ENCODE measurements at places on chromosomes 5 and 9.

GRCh38 chr9:3578786-3579185 is 53.0 kb upstream of the RFX3 start:
- peak; percentile 33 for DNase-seq

DNA sequence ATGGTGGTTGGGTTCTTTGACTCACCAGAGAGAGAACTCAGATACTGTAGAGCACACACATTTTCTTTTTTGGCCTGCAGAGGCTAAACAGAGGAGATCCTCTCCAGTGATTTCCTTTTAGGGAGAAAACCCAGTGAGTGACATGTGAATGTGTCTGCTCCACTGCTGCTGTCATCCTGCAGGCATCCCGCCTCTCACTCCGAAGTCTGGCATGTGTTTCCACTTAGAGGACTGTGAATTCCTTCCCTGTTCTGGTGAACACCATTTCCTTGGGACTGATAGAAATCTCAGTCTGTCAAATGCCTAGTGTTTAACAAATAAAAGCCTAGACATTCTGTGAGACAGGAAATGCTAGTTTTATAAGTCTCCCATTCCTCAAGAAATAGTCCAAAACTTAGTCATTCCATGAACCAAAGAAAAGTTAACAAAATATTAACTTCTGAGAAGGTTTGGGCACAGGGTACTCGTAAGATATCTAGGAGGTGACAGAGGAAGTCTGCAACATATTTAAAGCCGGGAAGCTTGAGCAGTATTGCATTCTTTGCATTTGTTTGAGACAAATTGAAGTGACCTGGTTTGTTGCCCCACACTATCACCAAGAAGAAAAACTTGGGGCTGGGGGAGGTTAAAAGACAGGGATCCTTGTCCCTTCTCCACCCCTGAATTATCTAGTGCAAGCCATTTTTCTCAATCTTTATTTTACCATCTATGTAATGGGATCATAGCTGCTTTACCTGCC is 74.9 kb upstream of the NIPAL4 start:
- no peak for DNase-seq

- peak; percentile 67 for DNase-seq
Observed at GRCh38 chr5:154757814-154758406, 2.7 kb downstream of the LARP1 start.

GRCh38 chr5:9498541-9499497 is 47.1 kb downstream of the SEMA5A start:
- peak; percentile 14 for DNase-seq

- no peak for DNase-seq
Observed at GRCh38 chr5:83474991-83475390, 3.4 kb downstream of the VCAN start.

DNA sequence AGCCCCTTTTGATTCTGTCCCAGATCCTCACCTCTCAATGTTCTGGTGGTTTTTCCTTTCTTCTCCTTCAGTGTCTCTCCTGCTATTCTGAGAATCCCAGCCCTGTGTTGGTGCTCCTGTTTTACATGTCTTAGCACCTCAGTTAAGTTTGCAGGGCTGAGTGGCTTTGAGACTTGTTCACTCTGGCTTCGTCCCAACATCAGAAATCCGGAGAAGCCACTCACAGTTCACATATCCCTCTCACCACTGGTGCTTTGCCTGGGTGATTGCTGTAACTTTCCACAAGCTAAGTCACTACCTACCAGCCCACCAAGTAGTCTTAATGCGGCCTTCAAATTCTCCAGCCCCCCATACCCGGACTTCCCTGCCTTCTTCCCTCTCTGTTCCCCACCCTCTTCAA is 40.2 kb downstream of the CYFIP2 start:
- DNase-seq, result no peak

Measured in activated naive CD4-positive, alpha-beta T cell treated with anti-CD3 and anti-CD28 coated beads for 36 hours (primary cell).